ENCODE measurements at places on chromosomes 7 and 10.

DNA sequence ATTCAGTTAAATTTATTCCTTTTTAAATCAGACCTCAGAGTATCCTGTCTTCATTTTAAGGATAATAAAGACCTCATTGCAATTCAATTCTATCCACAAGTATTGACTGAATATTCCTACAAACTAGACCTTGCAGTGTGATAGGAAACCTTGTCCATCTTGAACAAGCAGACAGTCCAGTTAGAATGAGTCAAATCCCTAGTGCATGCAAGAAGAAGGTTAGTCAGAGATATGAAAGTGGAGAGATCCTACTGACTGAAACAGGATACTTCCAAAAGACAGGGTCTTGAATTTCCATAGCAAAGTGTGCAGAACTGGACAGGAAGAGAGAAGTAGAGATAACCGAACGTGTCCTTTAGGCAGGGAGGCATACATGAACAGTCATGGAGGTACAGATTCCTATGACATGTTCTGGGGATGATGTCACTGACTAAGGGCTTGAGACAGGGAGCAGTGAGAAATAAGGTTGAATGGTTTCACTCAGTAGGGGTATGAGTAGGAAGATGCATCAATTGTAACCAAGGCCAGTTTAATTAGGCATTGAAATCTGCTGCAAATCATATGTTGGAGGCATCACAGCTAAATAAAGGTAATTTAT, 45.2 kb downstream of the PPP1R3A start:
- DNase-seq = no peak

- no peak for DNase-seq
Observed at GRCh38 chr7:77393261-77393660, 22.9 kb downstream of the GSAP start.

DNA sequence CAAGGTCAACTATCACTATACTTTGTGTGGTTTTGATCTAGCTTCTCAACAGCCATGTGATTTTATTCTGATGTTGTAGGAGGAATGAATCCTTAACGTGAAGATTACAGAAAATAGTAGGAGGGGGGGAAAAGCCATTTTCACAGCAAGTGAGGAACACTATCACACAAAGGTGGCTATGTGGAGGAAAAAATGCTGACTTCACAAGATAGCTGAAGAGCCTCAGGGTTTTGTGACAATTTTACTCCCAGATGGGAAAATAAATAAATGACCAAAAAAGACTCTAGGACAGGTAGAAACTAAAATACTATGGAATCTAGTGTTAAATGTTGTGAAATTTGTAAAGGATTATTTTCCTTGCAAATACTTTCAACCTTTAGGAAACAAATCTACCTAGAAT, 281.0 kb downstream of the ADRA2A start:
- no peak for DNase-seq

GRCh38 chr7:6637544-6638229, 569 bp downstream of the ZNF316 start:
- DNase-seq = peak; percentile 50

DNA sequence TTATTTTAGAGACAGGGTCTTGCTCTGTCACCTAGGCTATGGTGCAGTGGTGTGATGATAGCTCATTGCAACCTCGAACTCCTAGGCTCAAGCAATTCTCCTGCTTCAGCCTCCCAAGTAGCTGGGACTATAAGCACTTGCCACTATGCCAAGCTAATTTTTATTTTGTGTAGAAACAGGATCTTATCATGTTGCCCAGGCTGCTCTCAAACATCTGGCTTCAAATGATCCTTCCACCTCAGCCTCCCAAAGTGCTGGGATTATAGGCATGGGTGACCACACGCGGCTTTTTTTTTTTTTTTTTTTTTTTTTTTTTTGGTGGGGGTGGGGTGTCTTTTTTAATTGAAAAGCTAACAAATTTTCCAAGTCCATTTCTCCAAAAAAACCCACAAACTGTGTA, 18.4 kb downstream of the HPS6 start:
- DNase-seq = no peak

- DNase-seq = no peak
Observed at GRCh38 chr7:121940918-121941317, 68.0 kb downstream of the PTPRZ1 start.

- DNase-seq = no peak
Observed at GRCh38 chr7:134014935-134015334, 112.2 kb upstream of the LRGUK start.

DNA sequence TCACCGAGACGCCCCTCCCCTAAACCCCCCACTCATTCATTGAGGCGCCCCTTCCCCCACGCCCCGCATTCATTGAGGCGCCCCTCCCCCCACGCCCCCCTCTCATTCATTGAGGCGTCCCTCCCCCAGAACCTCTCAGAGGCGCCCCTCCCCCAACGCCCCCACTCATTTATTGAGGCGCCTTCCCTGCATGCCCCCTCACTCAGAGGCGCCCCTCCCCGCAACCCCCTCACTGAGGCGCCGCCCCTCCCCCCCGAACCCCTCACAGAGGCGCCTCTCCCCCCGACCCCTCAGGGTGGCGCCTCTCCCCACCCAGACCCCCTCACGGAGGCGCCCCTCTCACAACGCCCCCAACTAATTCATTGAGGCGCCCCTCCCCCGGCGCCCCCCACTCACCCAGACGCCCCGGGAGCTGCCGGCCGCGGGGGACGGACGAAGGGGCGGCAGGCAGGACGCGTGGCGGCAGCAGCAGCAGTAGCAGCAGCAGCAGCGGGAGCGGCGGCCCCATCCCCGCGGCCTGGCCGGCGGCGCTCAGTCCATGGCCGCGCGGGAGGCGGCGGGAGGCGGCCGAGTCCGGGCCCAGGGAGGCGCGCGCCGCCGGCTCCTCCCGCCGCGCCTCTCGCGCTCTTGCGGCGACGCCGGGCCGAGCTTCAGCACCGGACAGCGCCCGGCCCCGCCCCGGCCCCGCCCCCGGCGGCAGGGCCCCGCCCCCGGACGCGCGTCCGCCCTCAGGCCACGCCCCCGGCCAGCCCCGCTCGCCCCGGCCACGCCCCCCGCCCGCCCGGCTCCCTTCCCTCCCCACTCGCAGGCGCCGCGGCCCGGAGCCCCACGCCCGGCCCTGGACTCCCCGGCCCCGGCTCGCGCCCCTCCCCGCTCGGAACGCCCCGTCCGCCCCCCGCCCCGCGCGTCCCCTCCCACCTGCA, at the start of gene PTPRN2:
Gene PTPRN2, minus strand, starts transcription at position 662 of the 923 bp plus-strand sequence.
- peak; percentile 66 for DNase-seq

DNA sequence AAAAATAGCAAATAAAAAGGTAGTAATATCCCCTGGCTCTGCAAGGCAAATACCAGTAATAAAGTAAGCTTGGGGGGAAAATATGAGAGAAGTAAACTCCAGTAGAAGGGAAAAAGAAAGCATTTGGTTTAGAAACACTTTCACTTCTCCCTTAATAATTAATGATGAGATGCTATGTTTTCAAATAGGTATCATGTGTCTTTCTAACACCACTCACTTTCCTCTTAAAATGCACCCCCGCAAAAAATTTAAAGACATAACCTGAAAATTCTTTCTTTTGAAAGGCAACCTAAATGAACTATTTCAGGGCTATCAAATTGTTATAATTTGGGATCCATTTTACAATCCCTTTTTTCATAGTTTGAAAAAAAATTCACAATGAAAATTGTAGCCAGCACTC, 240.3 kb downstream of the SNX10 start:
- no peak for DNase-seq

- DNase-seq = no peak
Observed at GRCh38 chr7:69839782-69840181, 241.5 kb downstream of the AUTS2 start.
